Suppressor macrophage treated with lipopolysaccharide for 4 hours (primary cell): ENCODE measurements at places on chromosomes 2 and 18.
A peak's percentile ranks its signal among the peaks of the same experiment; 100 is the strongest.

- DNase-seq = no peak
Measured at GRCh38 chr2:98247383-98247782, 98.9 kb upstream of the CNGA3 start.

DNA sequence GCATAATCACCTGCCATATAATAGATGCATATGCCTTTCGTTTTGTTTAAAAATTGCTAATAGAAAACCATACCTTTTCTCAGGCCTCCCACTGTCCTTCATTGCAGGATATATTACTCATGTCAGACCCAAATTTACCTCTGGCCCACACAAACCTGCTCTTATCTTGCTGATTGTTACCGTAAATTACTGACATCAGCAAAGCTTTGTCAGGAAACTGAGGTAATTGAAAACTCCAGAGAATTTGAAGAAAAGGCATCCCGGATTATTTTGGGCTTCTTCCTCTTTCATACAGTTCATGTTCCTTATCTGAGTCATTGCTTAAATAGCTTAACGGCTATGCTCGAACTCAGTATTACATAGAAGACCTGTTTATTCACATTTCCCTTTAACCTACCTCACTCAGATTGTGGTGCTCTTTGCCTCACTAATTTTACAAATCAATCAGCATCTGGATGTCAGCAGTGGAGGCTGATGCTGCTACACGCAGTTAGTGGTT is 145.7 kb downstream of the ZEB2 start:
- DNase-seq = peak; percentile 68

DNA sequence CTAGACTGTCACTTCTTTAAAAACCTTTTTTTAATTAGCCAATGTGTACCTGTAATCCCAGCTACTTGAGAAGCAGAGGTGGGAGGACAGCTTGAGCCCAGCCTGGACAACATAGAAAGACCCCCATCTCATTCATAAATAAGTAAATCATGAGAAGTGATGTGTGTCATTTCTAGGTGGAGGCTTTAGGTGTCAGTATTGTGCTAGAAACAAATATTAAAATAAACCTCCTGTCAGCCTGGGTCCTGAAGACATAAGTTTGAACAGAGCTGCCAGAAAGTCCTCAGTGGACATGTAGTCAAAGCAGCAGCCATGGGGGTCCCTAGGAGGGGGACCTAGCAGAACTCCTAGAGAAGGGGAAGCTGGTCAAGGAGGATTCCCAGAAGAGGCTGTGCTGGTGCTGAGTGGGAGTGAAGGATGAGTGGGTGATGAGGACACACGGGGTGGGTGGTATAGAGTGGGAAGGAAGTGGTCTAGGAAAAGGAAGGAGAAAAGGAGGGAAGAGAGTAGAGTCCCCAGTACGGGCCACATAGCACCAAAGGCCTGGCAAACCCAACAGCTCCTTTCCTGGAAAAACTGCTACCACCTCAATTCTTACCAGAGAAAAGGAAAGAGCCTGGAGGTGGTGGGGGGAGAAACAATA is 316.6 kb upstream of the NCKAP5 start:
- DNase-seq = no peak

GRCh38 chr2:88500691-88501090 is 48.2 kb upstream of the FOXI3 start:
- DNase-seq = no peak

DNA sequence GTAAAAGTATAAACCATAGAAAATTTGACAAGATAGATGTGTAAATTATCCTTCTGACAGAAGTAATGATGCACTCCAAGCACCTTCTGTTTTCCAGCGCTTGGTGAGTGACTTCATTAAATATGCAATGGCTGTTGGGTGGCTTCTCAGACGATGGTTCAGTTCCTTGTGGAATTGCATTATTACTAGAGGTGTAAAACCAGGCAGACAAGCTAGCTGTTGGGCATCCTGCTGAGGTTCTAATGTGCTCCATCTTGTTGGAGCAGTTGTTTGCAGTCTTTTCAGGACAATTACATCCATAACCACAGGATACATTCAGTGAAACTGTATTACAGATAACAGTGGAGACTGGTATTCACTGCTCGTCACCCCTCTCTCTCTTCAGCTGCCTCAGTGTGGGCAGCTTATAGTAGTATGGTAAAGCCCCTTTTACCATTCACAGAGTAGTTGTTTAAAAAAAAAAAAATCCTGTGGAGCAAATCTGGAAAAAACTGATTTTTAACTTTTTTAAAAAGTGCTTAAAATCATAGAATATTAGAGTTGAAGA is 143.5 kb downstream of the AGPS start:
- no peak for DNase-seq

GRCh38 chr2:53087262-53087873 is 680.2 kb upstream of the CHAC2 start:
- no peak for DNase-seq

GRCh38 chr2:17588031-17588430 is 47.5 kb downstream of the VSNL1 start:
- DNase-seq = no peak

DNA sequence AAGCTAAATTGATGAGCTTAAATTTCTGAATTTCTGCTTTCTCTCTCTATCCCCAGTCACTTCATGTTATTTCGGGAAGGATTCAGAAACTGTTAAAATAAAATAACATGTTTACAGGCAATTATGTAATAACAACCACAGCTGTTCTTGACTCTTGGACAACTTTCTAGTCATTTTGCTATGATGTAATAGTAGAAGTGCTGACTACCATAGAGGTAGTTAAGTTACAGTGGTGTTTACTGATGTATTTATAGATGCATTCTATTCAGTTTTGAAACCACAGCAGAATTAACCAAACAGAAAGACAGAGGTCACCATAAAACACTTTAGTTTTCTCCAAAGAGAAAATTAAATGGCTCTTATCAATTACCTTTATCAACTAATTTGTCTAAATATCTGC is 1292.0 kb upstream of the CHAC2 start:
- no peak for DNase-seq

GRCh38 chr2:72627083-72627482 is 198.8 kb downstream of the EXOC6B start:
- no peak for DNase-seq

GRCh38 chr2:124894199-124894598 is 869.1 kb downstream of the CNTNAP5 start:
- DNase-seq = no peak

- peak; percentile 17 for DNase-seq
Measured at GRCh38 chr2:152336854-152337510, 2.0 kb downstream of the FMNL2 start.

- peak; percentile 25 for DNase-seq
Measured at GRCh38 chr18:9827211-9827792, 58.5 kb upstream of the TXNDC2 start.

- DNase-seq = no peak
Measured at GRCh38 chr18:67276638-67277037, 239.9 kb downstream of the DSEL start.

DNA sequence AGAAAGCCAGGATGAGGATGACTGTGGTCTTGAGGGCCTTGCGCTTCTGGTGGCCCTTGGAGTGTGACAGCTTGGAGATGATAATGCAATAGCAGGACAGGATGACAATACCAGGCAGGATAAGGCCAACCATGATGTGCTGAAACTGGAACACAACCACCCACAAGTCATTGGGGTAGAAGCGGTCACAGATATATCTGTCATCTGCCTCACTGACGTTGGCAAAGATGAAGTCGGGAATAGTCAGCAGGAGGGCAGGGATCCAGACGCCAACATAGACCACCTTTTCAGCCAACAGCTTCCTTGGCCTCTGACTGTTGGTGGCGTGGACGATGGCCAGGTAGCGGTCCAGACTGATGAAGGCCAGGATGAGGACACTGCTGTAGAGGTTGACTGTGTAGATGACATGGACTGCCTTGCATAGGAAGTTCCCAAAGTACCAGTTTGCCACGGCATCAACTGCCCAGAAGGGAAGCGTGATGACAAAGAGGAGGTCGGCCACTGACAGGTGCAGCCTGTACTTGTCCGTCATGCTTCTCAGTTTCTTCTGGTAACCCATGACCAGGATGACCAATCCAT is 2.7 kb downstream of the CXCR4 start:
- DNase-seq = peak; percentile 62

DNA sequence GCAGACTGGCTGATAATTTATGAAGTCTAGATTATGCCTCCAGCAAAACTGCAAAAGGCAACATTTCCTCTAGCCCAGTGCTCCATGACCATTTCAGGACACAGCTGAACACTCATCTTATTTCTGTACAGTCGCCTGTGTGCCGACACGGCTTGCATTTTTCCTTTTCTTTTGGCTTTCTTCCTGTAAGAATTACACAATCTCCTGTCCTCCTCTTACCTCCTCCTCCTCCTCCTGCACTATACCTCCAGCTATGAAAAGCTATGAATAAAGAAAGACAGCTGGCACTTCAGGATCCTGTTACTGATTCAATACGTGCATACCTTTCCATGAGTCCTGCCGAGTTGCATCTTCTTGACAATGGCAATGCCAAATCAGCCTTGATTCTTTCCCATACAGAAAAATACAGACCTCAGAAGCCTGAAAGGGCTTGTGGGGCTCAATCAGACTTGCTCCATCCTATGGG is 32.2 kb upstream of the TRIB2 start:
- DNase-seq = no peak

- no peak for DNase-seq
Measured at GRCh38 chr2:134634054-134634753, 84.6 kb downstream of the TMEM163 start.

DNA sequence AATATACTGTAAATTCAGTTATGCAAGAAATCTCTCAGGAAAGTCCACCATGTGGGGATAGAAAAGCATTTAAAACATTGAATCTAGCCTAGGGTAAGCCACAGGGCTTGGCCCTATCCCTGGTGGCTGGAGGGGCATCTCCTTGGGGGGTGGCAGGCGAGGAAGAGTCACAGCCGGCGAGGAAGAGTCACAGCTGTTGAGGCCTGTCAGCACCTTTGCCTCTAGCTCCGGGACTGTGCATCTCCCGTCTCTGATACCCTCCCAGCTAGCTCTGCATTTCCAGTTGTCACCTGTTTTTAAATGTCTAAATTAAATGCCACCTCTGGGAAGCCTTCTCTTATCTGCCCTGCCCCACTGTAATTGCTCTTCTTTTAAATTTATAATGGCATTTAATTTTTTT is 276.7 kb downstream of the ZNF407 start:
- DNase-seq = no peak

DNA sequence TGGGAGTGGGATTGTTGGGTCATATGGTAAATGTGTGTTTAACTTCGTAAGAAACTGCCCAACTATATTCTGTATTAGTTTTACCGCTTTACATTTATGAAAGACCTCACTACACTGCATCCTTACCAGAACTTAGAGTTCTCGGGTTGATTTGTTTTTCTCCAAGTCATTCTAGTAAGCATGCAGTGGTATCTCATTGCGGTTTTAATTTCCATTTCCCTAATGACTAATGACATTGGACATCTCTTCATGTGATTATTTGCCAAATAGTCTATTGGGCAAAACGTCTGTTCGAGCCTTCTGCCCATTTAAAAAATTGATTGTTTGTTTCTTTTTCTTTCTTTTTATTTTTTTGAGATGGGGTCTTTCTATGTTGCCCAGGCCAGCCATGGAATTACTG is 6.8 kb downstream of the FBLN7 start:
- no peak for DNase-seq

GRCh38 chr2:238475034-238475433 is 48.3 kb downstream of the ASB1 start:
- no peak for DNase-seq

- no peak for DNase-seq
Measured at GRCh38 chr2:8714283-8714682, 32.4 kb downstream of the ID2 start.

- no peak for DNase-seq
Measured at GRCh38 chr2:240480834-240481623, 45.6 kb downstream of the GPC1 start.

DNA sequence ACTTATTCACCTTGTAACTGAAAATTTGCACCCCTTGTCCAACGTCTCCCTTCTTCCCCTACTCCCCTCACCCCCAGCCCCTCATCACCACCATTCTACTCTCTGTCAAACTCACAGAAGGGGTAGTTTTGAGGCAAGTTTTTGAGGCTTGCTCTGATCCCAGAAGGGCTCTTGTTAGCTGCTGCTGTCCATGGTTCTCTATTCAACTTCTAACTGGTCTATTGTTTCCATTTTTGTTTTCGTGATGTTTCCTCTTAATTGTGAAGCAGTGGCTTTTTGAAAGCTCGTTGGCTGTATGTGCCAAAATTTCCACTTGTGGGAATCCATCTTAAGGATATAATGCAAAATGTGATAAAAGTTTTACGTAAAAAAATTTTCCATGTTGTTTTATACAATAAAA is 92.5 kb upstream of the CRACDL start:
- DNase-seq = no peak
